ENCODE measurements at places on chromosomes 3 and 15. TPM values are rescaled to one million over a fixed set of nuclear protein-coding genes. Genes with fewer than 3 reads are reported as not detected.
A peak's percentile ranks its signal among the peaks of the same experiment; 100 is the strongest.

USP13 gene
- total RNA-seq: 3.1 TPM

DNA sequence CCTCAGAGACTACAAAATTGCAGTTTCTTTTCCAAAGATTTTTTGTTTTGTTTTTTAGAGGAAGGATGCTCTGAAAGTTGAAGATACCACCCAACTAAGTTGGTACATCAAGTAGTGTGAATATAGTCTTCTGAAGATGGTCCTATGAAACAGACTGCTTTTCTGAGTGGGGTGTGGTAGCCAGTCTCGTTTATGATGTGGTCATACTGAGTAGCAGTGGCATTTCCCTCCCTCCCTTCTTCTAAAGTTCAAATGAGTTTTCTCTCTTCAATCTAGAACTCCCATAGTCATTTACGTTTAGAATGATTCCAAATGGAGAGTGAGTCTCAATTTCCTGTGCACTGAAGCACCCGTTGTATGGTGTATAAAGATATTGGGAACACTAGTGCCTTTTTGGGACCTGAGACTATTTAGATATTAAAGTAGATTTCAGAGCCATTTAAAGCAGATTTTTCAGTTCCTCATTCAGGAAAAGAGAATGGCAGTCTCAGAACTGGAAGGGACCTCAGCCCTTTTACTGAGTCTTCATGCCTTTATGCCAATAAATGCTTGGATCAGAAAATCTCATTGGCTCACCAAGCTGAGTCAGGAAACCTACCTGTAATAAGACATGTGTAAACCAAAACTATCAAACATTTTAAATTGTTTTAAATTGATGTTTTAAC lies 200.4 kb downstream of the CDIN1 start:
- no peaks in the 10 kb centered on the region for H3K27me3 ChIP-seq
- H3K4me3 ChIP-seq: no peak overlapping the region
- no peaks in the 10 kb centered on the region for H3K36me3 ChIP-seq
- no peaks in the 10 kb centered on the region for H3K4me1 ChIP-seq
- no peak overlapping the region for H3K27ac ChIP-seq

GRCh38 chr3:16912400-16913263 lies 27.9 kb downstream of the PLCL2 start:
- H3K27me3 ChIP-seq: no peaks in the 10 kb centered on the region
- no peaks in the 10 kb centered on the region for H3K36me3 ChIP-seq
- no peak overlapping the region for H3K27ac ChIP-seq
- no peak overlapping the region for H3K4me3 ChIP-seq
- H3K4me1 ChIP-seq: no peaks in the 10 kb centered on the region
- no peak for DNase-seq

DNA sequence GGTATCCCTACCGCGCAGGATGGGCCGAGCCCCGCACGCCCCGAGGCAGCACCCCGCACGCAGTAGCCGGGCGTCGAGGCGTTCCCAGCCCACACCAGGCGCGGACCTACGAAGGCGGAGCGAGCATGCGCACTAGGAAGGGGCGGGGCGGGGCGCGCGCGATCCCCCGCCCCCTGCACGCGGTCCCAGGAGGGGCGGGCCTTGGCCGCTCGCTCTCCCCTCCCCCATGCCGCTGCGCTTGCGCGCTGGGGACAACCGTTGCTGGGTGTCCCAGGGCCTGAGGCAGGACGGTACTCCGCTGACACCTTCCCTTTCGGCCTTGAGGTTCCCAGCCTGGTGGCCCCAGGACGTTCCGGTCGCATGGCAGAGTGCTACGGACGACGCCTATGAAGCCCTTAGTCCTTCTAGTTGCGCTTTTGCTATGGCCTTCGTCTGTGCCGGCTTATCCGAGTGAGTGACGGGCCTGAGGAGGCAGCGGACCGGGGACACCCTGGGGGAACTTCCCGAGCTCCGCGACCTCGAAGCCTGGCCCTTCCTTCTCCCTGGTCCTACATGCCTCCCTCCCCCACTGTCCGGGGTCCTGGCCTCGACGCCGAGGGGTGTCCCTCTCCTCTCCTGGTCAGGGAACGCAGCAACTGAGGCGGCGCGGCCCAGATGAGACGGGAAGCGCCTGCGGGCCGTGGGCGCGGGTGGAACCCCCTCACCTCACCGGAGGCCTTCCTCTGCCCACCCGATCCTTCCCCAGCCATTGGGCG lies at the start of gene SPESP1:
Gene SPESP1, plus strand, starts transcription at position 258 of the 755 bp plus-strand sequence. Its CDS starts 129 bp downstream, at position 387.
- DNase-seq: no peak
- H3K36me3 ChIP-seq: no peaks in the 10 kb centered on the region
- H3K4me3 ChIP-seq: peak within 1 kb of the TSS; percentile 27

AP3B2 gene
- not detected for total RNA-seq

- no peak overlapping the region for H3K27ac ChIP-seq
- H3K27me3 ChIP-seq: no peaks in the 10 kb centered on the region
- no peaks in the 10 kb centered on the region for H3K4me1 ChIP-seq
- H3K36me3 ChIP-seq: no peaks in the 10 kb centered on the region
Measured at GRCh38 chr3:41580274-41580959, 381.1 kb downstream of the CTNNB1 start.

DNA sequence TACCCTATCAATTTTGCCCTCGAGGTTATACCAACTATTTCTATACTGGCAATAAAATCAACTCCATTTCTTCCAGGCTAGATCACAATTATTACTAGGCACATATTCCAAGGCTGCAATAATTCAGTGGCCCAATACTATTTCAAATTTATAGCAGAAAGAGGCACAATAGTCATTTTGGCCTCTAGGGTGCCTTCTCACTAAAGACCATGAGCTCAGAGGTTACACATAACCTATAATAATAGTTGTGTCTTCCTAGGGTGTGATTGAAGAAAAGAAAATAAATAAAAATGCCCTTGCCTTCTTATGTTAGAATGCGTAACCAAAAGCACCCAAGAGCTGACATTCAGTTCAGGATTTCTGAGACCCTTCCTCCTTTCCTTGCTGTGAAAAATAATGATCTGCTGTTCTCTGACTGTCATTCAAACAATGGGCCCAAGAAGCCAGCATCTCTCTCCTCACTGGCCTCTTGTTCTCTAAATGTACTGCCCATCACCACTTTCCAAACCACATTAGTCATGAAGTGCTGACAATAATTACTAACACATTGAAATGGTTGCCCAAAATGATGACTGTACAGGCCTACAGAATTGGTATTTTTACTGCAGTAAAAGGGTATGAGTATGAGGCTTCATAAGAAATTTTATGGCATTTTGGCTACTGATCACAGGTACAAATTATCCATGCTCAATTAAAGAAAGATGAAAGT lies 244.8 kb downstream of the LRRN1 start:
- H3K4me1 ChIP-seq: no peaks in the 10 kb centered on the region
- no peak overlapping the region for H3K27ac ChIP-seq
- H3K27me3 ChIP-seq: no peaks in the 10 kb centered on the region
- no peak for DNase-seq

DNA sequence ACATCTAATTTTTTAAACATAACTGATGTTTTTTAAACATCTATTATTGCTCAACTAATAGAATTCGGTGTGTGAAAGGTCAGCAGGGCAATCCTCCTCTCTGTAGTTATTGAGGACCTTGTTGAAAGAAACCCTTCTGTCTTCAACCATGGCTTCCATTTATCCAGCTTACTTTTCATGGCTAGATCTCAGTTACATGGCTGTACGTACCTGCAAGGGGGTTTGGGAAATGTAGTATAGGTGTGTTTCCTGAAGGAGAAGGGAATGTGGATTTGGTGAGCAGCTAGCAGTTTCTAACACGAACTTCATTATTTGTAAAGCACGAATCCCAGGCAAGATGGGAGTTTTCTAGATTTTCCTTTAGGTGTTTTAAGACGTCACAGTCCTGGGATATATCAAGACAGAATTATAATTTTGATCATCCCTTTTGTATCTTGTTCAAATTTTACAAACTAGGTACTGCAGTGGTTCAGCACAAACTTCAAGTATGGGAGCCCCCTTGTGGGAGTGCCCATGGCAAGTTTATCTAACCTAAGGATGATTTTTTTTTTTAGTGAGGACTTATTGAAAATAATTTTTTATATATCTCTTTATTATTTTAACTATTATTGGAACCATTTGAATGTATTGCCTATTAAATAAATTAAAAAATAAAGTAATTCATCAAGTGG lies 41.6 kb downstream of the FBXL2 start:
- H3K27me3 ChIP-seq: no peaks in the 10 kb centered on the region
- DNase-seq: no peak
- no peaks in the 10 kb centered on the region for H3K4me1 ChIP-seq
- no peak overlapping the region for H3K4me3 ChIP-seq

DNA sequence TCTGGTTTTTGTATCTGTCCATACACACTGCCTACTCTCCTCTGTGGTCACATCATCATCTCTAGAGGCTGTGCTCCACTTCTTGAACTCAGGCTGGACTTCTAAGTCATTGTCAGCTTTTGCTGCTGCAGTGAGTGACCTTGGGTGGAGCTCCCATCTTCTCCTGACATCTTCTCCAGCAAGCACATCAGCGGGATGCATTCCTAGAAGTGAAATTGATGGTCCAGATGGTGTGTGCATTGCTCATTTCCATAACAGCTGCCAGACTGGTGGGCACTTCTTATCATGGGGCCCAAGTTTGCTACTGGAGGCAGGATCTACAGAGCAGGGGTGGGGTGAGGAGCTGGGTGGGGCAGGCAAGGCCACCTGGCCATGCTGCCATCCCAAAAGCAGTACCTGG lies 109.9 kb downstream of the DNAJB8 start:
- peaks cover 12% of the 10 kb centered on the region for H3K36me3 ChIP-seq
- DNase-seq: no peak
- H3K27me3 ChIP-seq: no peaks in the 10 kb centered on the region

SPTSSB gene
- not detected for total RNA-seq

Data from ascending aorta (tissue), 2 donors.